Cardiac muscle cell (in vitro differentiated cells and primary cell): ENCODE measurements at places on chromosomes 12 and 14.

- DNase-seq = no peak
These were observed 228.3 kb downstream of the NTF3 start for GRCh38 chr12:5660238-5660637.

- peak; percentile 74 for DNase-seq
These were observed 2.9 kb downstream of the RBM23 start for GRCh38 chr14:22915886-22916521.

DNA sequence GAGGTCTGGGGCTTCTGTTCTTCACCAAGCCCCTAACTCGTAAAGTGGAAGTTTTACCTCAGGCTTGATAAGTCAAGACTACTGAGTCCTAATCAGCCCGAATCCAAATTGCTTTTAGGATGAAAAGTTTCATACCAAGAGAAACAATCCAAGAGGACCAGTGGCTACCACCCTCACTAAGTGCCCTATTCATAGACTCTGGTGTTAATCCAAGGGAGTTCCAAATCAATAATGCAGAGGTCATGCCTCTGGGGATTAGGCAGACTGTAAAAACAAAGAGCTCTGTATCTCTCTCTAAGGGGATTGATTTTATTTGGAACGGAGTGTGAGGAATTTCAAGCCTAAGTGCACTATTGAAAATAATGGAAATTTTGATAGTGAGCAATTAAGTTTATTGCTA lies 76.3 kb upstream of the LMNTD1 start:
- DNase-seq = no peak

DNA sequence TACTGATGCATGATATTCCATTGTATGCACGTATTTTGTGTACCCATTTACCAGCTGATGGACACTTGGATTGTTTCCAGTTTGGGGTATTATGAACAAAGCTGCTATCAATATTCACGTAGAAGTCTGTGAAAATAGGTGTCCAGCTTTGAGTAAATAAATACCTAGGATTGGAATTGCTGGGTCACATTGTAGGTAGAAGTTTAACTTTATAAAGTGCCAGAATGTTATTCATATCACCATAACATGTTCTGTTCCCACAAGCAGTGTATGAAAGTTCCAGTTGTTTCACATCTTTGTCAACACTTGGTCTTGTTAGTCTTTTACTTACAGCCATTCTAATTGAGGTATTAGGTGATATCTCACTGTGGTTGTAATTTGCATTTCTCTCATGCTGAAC lies 108.0 kb upstream of the METAP2 start:
- DNase-seq = no peak

- no peak for DNase-seq
These were observed 123.5 kb downstream of the CAPZA3 start for GRCh38 chr12:18861287-18861858.

DNA sequence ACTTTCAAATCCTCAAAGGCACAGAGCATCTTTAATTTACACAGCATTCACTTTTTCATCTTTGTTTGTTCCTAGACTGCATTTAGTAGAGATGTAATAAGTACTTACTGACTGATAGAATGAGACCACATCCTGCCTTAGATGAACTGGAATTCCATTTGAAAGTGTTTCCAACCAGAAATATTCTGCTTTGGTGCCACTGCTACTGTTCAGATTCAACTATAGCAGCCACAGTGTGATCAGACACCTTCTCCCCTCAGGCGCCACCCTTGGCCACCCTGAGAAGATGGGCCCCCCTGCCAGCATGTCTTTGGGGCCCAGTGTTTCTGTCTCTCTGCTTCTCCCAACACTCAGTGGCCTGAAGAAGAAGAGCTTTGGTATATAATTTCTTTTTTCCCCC lies 449.1 kb downstream of the RAD51B start:
- DNase-seq = peak; percentile 43

GRCh38 chr14:66643344-66643743 lies 135.4 kb downstream of the GPHN start:
- DNase-seq = no peak

DNA sequence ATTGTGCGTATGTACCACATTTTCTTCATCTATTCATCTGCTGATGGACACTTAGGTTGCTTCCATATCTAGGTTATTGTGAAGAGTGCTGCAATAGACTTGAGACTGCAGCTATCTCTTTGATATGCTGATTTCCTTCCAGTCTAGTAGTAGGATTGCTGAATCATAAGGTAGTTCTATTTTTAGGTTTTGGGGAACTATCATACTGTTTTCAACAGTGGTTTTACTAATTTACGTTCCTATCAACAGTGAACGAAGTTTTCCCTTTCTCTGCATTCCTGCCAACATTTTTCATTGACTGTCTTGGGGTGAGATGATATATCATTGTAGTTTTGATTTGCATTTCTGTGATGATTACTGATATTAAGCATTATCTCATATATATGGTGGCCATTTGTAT lies 482.2 kb downstream of the SLC16A7 start:
- DNase-seq = no peak

- no peak for DNase-seq
These were observed 82.0 kb downstream of the LMO3 start for GRCh38 chr12:16523951-16524331.

- no peak for DNase-seq
These were observed 16.1 kb downstream of the EML1 start for GRCh38 chr14:99809360-99809759.

DNA sequence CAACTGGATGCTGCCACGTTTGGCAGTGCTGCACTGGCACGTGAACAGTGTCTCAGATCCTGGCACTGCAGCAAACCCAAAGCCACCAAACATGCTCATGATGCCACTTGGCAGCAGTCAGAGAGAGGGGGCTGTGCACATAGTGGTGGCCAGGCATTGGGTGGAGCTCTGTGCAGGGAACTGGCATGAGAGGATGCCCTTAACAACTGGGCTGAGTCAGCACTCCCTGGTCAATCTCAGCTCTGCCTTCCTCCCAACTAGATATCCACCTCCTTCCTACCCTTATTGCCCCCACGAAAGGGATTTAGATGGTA lies 37.0 kb downstream of the ZFHX2 start:
- no peak for DNase-seq

DNA sequence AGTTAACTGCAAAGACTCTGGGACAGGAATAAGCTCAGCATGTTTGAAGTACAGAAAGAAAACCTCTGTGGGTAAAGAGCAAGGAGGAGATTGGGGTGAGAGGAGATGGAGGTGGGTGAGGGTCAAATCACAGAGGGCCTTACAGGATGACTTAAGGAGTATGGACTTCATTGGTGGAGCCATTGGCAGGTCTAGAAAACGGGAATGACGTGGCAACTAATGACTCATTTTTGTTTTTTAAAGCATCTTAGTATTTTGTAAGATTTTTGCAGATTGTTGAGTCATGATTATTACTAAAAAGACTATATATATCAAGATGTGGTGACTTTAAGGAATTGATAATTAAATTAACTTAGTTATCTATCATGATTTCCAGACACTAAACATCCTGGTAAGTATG lies 18.5 kb downstream of the UTP20 start:
- DNase-seq = no peak

DNA sequence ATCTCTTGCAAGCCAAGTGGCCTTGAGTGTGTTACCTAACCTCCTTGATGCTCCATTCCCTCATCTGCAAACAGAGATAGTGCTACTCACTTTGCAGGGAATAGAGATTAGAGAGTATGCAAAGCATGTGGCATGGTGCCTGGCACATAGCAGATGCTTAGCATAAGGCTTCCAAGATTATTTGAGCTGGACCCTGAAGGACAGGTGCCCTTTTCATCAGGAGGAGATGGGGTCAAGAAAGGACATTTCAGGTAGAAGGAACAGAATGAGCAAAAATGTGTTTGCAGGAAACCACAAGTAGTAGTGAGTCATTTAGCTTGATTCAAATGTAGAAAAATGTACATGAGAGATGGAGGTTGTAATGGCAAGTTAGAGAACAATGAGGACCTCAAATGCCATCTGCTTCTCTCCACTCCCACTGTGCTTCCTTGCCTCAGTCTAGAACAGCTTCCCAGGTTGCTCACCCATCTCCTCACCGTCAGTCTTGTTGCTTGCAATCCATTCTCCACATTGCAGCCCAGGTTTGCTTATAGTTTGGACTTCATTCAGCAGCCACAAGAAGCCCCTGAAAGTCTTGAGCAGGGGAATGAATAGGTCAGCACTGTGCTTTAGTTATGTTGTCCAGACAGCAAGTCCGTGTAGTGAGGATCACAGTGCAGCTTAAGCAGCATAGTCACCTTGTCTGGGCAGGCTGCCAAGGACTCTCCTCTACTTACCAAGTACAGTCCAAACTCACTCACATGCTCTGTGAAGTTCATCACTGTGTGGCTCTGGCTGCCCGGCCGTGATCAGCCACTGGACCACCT lies 536.3 kb upstream of the CCDC196 start:
- peak; percentile 45 for DNase-seq

DNA sequence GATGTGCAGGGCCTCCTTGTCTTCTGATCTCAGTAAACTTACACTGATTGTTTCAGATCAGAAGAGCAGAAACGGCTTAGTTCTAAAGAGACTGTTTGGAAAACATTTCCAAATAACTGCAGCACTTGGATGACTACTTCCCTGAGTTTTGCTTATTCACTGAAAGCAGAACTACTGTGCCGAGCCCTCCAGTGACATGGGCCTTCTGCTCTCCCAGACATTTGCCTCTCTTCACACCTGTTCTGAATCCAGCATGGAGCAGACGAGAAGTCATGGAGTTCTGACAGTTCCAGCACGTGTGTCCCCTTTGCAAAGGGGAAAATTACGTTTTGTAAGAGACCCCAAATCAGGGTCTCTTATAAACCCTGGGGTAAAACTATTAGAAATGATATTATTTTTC lies 31.4 kb downstream of the ETNK1 start:
- DNase-seq = no peak

GRCh38 chr14:91893007-91893406 lies 25.7 kb upstream of the TC2N start:
- DNase-seq = peak; percentile 56

DNA sequence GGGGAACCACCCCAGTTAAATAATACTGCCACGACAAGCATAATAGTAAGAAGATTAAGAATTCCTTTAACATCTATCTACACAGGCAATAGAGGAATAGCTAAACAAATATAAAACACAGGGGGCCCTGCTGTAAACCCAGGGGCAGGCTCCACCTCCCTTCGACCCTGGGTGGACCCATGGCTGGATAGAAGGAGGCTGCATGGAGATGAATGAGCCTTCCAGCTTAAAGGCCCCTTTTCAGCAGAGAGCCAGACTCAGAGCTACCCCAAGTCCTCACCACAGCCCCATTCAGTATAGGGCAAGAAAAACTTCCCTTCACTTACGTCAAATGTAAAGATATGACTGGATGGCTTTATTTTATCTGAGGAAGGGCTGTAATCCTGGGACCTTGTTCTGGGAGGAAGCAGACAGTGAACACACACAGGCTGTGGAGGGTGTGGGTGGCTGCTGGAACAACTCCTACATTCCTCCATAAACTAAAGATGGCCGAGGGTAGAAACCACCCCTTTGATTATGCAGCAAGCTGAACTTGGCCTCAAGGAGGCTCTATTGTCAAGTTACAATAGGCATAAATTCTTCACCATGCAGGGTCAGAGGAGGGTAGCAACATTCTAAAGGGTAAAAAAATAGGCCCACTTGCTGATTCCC lies 30.4 kb downstream of the NUAK1 start:
- DNase-seq = peak; percentile 91

DNA sequence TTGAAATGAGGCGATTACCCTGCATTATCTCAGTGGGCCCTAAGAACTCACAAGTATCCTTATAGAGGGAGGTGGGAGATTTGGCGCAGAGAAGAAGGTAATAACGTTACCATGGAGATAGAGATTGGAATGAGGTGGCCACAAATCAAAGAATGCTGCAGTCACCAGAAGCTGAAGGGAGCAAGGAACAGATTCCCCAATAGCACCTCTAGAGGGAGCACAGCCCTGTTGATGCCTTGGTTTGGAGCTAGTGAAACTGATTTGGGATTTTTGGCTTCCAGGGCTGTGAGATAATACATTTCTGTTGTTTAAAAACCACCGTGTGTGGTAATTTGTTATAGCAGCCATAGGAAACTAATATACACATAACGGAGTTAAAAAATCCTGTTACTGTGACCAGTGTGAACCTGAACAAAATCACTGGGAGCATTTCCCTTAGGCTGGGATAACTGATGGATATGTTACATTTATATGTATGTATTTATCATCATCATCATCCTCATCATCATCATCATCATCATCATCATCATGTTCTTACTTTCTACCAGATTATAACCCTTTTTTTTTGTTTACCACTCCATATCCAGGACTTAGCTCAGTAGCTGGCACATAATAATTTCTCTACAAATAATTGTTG lies 100.3 kb downstream of the LIN7A start:
- DNase-seq = peak; percentile 79

DNA sequence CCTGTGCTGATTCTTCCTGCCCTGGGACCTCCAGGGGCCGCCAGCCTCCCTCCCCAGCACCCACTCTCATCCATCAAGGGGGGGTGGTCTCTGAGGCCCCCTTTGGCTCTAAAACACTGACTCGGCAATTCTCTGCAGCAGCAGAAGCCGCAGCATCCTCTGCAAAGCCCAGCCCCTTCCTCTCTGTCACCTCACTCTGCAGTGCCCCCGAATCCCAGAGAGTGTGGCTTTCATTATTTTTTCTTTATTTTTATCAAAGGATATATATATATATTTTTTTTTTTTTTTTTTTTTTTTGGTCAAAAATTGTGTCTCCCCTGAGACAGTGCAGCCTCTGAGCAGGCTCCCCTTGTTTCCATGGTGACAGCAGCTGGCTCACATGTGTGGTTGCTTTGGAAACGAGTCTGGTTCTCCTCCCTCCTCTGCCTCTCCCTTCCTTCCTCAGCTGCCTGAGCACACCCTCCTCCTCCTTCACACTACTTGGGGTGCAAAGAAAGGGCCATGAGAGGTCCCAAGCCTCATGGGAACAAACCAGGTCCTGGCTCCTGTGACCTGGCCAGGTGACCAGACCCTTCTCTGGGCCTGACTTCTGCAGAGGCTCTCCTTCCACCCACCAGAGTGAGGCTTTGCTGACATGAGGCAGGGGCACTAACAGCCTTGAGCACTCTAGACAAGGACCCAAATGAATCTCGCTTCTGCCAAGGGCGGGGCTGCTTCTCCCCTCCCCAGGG lies 100.5 kb downstream of the LRRC74A start:
- DNase-seq = peak; percentile 79

DNA sequence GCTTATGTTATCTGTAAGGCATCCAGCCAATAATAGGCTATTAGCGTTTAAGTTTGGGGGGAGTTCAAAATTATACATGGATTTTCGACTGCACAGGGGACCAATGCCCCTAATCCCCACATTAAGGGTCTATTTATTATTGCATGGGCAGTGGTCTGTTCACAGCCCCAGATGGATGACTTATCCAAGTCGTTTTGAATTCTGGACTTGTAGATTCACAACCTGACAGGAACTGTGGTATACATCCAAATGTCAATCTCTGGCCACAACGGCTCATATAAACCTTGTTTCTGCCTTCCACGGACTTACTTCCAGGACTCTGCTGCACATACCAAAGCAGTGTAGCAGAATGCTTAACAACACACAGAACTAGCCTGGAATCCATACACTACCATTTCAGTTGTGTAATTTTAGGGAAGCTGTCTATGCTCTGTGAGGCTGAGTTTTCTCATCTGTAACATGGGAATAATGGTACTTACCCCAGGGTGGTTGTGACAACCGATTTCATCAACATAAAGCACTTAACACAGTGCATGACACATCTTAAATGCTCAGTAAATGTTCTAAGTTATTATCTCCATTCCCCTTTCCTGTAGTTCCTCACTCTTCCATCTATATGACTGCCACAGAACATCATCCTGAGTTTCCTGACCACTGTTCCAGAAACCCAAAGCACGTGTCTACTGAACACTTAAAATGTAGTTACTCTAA lies 3.7 kb downstream of the DDX24 start:
- DNase-seq = no peak
